RPMI7951 (cell line): ENCODE measurements at places on chromosomes 2 and 18.

- DNase-seq: peak; percentile 28
Observed at GRCh38 chr18:10213526-10213925, 240.9 kb upstream of the APCDD1 start.

GRCh38 chr2:1923541-1923940 is 179.2 kb upstream of the PXDN start:
- DNase-seq: no peak

GRCh38 chr18:62486290-62486964 is 36.4 kb upstream of the ZCCHC2 start:
- DNase-seq: peak; percentile 57

GRCh38 chr2:32882816-32883810 is 63.6 kb upstream of the LTBP1 start:
- peak; percentile 53 for DNase-seq

DNA sequence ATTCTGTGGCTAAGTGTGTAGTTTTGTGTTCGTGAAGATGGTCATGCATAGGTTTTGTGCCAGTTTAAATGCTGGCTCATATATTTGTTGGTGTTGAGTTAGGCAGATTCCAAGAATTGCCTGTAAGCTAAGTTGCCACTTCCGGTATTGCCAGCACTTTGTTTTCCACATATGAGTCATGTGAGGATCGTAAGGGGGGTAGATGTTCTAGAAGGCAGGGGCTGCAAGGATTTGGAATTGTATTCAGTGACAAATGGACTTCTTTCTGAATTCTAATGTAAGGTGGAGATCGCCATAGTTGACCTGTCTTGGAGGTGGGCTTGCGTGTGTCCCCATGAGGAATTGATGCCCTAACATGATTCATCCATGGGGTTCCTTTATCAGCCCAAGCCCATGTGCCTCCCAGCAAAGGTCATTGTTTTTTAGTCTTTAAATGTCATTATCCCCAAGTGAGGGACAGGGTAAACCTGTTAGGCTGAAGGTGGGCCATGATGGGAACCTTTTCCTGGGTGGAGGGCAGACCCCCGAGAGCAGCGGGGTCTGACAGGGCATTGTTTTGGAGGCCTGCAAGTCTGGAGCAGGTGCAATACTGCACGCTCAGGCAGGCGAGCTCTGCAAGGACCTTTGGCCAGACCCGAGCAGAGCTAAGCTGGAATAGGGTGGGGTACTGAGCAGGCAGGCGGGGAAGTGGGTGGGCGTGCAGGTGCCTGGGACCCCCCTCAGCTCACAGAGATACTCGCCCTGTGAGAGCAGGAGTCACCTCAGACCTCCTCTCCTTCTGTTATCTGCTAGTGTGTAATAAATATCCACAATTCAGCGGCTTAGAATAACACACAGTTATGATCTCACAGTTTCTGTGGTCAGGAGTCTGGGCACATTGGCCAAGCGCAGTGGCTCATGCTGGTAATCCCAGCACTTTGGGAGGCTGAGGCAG is 77.4 kb downstream of the LRRFIP1 start:
- peak; percentile 78 for DNase-seq

DNA sequence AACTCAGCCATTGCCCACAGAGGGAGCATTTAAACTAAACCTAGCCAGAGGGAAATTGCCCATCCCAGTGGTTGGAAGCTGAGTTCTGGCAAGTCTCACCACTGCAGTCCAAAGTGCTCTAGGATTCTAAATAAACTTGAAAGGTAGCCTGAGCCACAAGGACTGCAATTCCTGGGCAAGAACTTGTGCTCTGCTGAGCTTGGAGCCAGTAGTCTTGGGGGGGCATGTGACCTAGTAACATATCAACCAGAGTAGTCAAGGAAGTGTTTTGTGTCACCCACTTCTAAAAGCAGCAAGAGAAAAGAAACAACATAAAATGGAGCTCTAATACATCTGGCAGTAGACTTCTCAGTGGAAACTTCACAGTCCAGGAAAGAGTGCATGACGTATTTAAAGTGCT is 167.0 kb downstream of the PTH2R start:
- no peak for DNase-seq

- no peak for DNase-seq
Observed at GRCh38 chr2:25304321-25304720, 37.4 kb downstream of the DNMT3A start.

- DNase-seq: peak; percentile 35
Observed at GRCh38 chr2:29430382-29431112, 315.3 kb downstream of the CLIP4 start.

DNA sequence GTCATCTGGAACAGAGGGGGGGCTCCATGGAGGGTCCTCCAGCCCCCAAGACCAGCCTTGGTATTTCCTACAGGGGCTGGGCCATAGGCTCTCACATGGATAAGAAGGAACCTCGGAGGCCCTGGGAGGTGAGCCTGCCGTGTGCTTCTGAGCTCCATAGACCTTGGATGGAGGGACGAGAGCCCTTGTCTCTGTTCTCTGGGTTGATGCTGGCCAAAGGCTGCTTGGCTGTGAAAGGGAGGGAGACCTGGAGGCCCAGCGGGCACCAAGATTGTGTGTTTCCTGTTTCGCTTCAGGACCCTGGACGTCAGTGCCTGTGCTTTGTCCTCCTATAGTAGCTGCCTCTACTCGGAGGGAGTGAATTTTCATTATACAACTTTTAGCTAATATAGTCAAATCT is 20.8 kb downstream of the CABLES1 start:
- DNase-seq: no peak

- no peak for DNase-seq
Observed at GRCh38 chr2:123015186-123015585, 1009.9 kb upstream of the CNTNAP5 start.

DNA sequence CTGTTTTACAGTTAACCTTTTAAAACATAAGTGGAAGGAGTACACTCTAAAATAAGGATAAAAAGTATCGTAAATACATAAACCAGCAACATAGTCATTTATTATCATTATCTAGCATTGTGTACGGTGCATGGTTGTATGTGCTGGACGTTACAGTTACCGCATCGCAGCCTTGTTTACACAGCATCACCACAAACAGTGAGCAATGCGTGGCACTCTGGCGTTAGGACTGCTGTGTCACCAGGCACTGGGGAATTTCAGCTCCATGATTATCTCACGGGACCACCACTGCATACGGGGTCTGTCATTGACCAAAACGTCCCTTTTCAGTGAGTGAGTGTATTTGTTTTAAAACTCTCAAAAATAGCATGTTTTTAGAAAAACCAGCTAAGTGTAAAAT is 103.0 kb upstream of the SNTG2 start:
- DNase-seq: no peak

DNA sequence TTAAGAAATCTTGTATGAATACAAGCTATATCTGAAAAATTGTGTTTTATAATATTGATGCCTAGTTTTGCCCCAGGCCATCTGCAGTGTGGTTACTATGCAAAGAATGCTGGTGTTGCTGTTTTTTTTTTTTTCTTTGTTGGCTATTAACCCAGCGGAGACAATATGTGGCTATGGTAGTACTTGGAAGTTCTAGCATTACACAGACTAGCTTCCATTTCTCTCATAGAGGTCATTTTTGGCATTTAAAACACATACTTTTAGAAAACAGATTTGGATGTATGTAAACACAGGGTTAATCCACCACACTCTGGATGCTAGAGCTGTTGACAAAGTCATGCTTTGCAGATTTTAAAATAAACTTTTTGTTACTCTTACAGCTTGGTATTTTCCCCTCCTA is 209.8 kb downstream of the NEDD4L start:
- DNase-seq: no peak

GRCh38 chr2:31161637-31162036 is 23.4 kb upstream of the GALNT14 start:
- DNase-seq: no peak

DNA sequence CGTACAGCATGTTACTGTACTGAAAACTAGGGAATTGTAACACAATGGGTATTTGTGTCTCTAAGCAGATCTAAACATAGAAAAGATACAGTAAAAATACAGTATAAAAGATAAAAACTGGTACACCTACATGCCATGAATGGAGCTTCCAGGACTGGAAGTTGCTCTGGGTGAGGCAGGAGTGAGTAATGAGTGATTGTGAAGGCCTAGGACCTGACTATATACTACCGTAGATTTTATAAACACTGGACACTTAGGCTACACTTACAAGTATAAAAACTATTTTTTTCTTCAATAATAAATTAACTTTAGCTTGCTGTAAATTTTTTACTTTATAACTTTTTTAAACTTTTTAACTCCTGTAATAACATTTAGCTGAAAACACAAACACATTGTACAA is 324.4 kb upstream of the TNP1 start:
- DNase-seq: no peak

DNA sequence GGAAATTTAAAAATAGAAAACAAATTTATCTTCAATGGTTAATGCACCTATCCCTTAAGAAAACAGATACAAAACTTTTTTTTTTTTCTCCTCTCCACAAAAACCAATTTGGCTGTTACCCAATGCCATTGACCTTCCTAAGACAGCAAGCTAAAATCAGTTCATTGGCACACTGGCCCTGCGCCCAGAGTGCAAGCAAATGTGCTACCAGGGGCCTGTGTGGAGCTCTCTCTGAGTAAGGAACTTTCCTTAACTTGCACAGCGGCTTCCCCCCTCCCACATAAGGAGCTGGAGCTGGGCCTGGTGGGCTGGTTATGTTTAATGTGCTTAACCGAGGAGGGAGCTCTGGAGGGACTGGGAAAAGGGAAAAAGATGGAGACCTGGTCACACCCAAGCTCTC is 17.6 kb upstream of the POU3F3 start:
- DNase-seq: no peak

GRCh38 chr2:51789918-51790317 is 758.0 kb upstream of the NRXN1 start:
- DNase-seq: no peak

- no peak for DNase-seq
Observed at GRCh38 chr18:44309185-44309584, 371.5 kb upstream of the SETBP1 start.

DNA sequence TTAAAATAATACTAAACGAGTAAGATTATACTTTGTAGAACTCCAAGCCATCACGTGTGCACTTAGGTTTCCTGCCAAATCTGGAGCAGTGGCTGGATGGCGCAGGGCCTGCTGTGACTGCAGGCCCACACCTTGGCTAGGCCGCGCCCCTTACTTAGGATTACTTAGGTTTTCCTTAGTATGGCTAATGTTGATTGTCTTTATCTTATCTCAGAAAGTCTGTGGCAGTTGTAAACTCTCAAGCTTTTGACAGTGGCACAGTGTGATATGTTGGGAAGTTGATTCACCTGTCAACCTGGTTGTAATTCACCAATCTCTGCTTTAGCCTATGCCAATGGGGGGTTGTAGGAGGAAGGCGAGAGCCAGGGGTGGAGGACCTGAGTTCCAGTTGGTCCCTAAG is 208.4 kb downstream of the ZNF407 start:
- no peak for DNase-seq

DNA sequence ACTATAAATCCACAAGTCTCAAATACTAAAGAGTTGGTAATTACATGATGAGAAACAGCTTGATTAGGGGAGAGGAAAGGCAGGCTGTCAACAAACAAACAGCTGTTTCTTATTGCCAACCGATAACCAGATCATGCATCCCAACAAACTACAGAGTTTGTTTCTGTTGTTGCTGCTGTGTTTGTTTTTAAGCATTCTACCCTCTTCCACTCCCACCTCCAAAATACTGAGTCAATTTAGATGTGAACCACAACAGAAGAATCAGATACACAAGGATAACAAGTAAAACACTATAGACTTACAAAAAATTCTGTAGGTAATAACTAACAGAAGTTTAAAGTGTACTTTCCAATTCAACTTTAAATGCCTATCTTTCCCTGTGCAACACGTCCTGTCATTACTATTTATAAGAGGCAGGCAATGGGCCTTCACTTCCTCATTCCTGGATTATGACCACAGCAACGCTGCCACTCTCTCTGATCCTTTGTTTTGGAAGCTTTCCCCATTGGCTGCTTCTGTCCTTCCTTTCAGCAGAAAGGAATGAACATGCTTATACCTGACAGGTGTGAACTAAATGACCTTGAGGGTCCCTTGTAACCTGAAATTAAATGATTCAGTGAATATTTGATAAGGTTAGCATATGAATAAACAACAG is 152.0 kb downstream of the SRBD1 start:
- peak; percentile 65 for DNase-seq
